Right atrium auricular region (tissue), 2 donors: ENCODE measurements at places on chromosomes 7 and 10.

GRCh38 chr10:105644091-105644490, 1003.0 kb downstream of the SORCS3 start:
- no peak overlapping the region for H3K4me3 ChIP-seq
- no peaks in the 10 kb centered on the region for H3K36me3 ChIP-seq
- no peak for DNase-seq
- no peak overlapping the region for H3K27ac ChIP-seq
- H3K27me3 ChIP-seq = no peaks in the 10 kb centered on the region

GRCh38 chr10:73995035-73995358, 2.9 kb upstream of the VCL start:
- DNase-seq = no peak
- H3K4me3 ChIP-seq = no peak overlapping the region
- no peak overlapping the region for H3K27ac ChIP-seq

- DNase-seq = no peak
- H3K4me3 ChIP-seq = no peak overlapping the region
- H3K36me3 ChIP-seq = no peaks in the 10 kb centered on the region
- no peak overlapping the region for H3K27ac ChIP-seq
- H3K4me1 ChIP-seq = no peaks in the 10 kb centered on the region
Observed at GRCh38 chr7:86929293-86930109, 130.0 kb downstream of the ELAPOR2 start.

GRCh38 chr7:89796481-89796880, 357.8 kb upstream of the STEAP1 start:
- no peaks in the 10 kb centered on the region for H3K27me3 ChIP-seq
- H3K4me3 ChIP-seq = no peak overlapping the region
- H3K36me3 ChIP-seq = no peaks in the 10 kb centered on the region
- H3K27ac ChIP-seq = no peak overlapping the region

DNA sequence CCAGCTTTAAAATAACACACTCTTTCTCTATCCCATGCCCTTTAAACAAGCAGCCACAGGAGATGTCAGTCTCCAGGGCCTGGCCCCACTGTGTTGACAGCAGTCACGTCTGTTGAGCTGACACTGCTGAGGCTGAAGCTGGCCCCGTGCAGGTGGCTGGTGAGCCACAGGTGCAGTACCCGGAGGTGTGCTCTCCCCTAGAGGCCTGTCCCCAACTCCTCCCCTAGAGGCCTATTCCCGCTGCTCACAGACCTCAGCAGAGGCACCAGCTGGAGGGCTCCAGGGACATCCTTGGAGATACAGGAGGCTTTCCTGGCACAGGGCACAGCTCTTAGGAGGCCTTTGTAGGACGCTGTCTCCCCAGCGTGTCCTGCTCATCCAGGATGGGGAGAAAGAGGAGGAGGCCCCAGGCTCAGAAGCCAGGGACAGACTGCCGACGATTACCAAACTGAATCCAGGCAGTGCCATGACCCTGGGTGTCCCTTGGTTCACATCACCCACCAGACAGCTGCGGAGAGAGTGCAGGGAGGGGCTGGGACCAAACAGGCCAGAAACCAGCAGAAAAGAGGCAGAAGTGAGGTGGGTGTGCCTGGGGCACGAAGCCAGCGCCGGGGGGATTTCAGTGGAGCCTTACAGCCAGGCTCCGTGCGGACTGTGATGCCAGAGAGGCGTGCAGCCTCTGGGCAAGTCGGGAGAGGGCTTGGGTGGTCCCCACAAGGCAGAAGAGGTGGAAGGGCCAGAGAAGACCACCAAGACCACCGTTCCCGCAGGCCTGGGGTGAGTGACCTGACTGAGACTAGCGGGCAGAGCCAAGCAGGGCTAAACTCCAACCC, 18.5 kb upstream of the TTYH3 start:
- no peaks in the 10 kb centered on the region for H3K27me3 ChIP-seq
- H3K4me1 ChIP-seq = no peaks in the 10 kb centered on the region
- DNase-seq = no peak
- H3K4me3 ChIP-seq = no peak overlapping the region
- H3K27ac ChIP-seq = peak overlapping the region; percentile 87

DNA sequence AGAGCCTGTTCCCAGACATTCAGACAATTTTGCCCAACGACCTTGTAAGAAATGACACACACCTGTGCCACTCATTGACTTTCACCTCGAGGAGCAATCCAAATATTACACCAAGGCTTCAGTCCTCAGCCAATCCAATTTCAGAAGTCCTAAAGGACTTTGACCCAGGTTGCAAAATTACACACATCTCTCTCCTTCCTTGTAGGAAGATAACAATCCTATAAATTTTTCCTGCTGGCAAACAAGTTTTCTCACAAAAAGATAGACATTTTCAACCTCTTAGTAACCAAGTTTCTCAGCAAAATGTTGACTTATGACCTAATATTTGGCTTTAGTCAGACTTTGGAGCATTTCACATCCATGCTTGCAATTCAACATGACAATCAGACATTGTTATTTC, 745.0 kb downstream of the GRID1 start:
- no peak overlapping the region for H3K27ac ChIP-seq
- no peaks in the 10 kb centered on the region for H3K27me3 ChIP-seq
- no peaks in the 10 kb centered on the region for H3K4me1 ChIP-seq
- no peak for DNase-seq

GRCh38 chr10:44955413-44956070, 4.1 kb upstream of the RASSF4 start:
- H3K27ac ChIP-seq = peak overlapping the region; percentile 96
- DNase-seq = peak; percentile 78
- no peaks in the 10 kb centered on the region for H3K27me3 ChIP-seq
- no peak overlapping the region for H3K4me3 ChIP-seq
- H3K36me3 ChIP-seq = no peaks in the 10 kb centered on the region
- peaks cover 61% of the 10 kb centered on the region for H3K4me1 ChIP-seq

GRCh38 chr10:62015994-62016393, 114.5 kb downstream of the ARID5B start:
- DNase-seq = no peak
- H3K27me3 ChIP-seq = no peaks in the 10 kb centered on the region
- H3K27ac ChIP-seq = no peak overlapping the region

DNA sequence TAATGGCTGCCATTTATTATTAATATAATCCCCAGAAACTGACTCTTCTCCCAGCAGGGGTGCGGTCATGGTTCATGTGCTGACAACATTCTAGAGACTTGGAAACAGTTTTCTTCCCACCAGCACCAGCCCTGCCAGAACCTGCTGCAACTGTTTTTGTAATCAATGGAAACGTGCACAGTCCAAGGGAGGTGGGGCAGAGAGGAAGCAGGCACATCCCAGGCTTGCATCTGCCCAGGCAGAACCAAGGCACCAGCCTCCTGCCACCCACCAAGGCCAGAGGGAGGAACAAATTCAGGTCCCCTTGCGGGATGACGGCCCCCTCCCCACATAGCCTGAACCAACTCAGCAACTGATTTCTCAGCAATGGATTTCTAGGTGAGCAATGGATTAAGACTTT, 119.0 kb downstream of the OAT start:
- H3K27ac ChIP-seq = no peak overlapping the region
- no peak for DNase-seq
- no peaks in the 10 kb centered on the region for H3K4me1 ChIP-seq
- H3K4me3 ChIP-seq = no peak overlapping the region
- H3K36me3 ChIP-seq = no peaks in the 10 kb centered on the region

GRCh38 chr7:93036807-93037206, 81.0 kb downstream of the SAMD9 start:
- no peaks in the 10 kb centered on the region for H3K4me1 ChIP-seq
- H3K27ac ChIP-seq = no peak overlapping the region
- H3K4me3 ChIP-seq = no peak overlapping the region

DNA sequence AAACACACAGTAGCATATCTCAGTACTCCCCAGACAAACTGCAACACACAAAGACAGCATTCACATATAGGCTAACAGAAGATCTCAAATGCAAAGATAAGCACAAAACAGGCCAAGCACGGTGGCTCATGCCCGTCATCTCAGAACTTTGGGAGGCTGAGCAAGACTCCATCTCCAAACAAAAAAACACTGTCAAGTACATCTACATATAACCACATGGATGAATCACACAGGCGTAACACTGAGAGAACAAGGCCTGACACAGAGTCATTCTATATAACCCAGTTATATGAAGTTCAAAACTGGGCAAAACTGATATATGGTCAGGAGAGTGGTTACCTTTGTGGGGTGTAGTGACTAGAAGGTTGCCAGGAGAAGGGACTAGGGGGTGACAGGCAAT, 506.4 kb downstream of the KCNMA1 start:
- DNase-seq = no peak
- H3K36me3 ChIP-seq = no peaks in the 10 kb centered on the region
- no peak overlapping the region for H3K4me3 ChIP-seq
- no peaks in the 10 kb centered on the region for H3K4me1 ChIP-seq
- H3K27ac ChIP-seq = no peak overlapping the region

DNA sequence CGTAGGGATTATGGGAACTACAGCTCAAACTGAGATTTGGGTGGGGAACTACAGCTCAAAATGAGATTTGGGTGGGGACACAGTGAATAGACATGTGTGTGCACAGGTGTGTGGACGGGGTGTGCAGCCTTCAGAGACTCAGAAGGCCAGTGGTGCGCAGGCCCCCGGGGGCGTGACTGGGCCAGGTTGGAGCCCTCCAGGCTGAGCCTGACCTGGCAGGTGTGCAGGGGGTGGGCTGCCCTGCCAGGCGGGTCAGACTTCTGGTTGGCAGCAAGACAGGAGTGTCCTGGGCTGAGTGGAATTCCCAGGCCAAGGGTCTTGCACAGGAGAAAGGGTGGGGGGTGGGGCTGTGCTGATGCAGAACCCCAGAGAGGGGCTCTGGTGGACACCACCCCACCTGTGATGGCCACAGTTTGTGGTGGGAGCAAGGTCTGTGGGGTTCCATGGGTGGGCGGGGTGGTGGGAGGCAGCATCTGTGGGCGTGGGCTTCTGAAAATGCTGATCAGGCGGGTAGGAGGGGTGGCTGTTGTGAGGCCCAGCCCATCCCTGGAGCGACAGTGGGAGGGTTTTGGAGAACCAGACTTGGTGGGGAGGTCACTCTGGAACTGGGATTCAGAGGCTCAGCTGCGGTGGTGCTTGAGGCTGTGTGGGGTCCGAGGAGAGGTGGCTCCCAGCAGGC, 29.3 kb upstream of the PSMG3 start:
- no peaks in the 10 kb centered on the region for H3K27me3 ChIP-seq
- H3K27ac ChIP-seq = no peak overlapping the region
- no peak overlapping the region for H3K4me3 ChIP-seq
- no peak for DNase-seq
- H3K4me1 ChIP-seq = no peaks in the 10 kb centered on the region

- H3K4me3 ChIP-seq = no peak overlapping the region
- H3K36me3 ChIP-seq = no peaks in the 10 kb centered on the region
Observed at GRCh38 chr7:2612445-2613097, 19.2 kb upstream of the TTYH3 start.

DNA sequence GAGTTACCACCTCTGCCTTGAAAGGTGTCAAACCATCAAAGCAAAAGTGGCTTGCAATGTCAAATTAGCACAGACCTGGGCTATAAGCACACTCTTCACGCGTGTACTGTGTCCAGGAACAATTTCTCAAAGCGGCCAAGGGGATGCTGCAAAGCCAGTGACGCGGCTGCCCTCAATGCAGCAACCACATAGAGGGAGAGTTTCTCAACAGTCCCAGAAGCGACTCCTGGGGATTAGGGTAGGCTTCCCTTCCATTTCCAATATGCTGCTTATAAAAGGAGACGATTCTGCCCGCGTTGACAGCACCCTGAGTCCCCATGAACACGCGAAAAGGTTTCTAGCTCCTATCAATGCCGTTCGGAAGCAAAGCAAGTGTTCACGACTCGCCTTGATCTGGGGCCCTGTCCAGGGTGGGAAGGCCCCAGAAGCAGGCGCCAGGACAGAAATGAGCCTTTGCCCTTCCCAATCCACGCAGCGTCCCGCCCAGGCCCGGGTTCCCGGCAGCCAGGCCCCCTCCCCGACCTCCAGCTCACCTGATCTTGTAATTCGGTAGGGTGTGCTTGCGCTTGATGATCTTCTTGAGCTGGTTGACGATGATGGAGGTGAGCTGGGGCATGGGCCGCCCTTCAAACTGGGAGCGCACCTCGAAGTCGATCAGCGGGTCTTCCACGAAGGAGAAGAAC, 1.3 kb downstream of the PDZD8 start:
- H3K36me3 ChIP-seq = no peaks in the 10 kb centered on the region
- peak; percentile 82 for DNase-seq
- no peaks in the 10 kb centered on the region for H3K4me1 ChIP-seq
- H3K27me3 ChIP-seq = no peaks in the 10 kb centered on the region

- DNase-seq = no peak
- no peaks in the 10 kb centered on the region for H3K36me3 ChIP-seq
- H3K4me1 ChIP-seq = peaks cover 39% of the 10 kb centered on the region
- H3K4me3 ChIP-seq = peak overlapping the region; percentile 92
- no peaks in the 10 kb centered on the region for H3K27me3 ChIP-seq
Observed at GRCh38 chr10:12350925-12351324, 1.6 kb downstream of the CAMK1D start.

GRCh38 chr7:149783386-149784250, 10.2 kb upstream of the ZNF467 start:
- no peak for DNase-seq
- no peaks in the 10 kb centered on the region for H3K36me3 ChIP-seq
- H3K27ac ChIP-seq = no peak overlapping the region
- H3K27me3 ChIP-seq = no peaks in the 10 kb centered on the region
- H3K4me1 ChIP-seq = peaks cover 10% of the 10 kb centered on the region

- DNase-seq = peak; percentile 75
- no peak overlapping the region for H3K4me3 ChIP-seq
- H3K36me3 ChIP-seq = no peaks in the 10 kb centered on the region
- no peaks in the 10 kb centered on the region for H3K27me3 ChIP-seq
- peaks cover 12% of the 10 kb centered on the region for H3K4me1 ChIP-seq
Observed at GRCh38 chr7:28922624-28923331, 35.4 kb downstream of the TRIL start.

DNA sequence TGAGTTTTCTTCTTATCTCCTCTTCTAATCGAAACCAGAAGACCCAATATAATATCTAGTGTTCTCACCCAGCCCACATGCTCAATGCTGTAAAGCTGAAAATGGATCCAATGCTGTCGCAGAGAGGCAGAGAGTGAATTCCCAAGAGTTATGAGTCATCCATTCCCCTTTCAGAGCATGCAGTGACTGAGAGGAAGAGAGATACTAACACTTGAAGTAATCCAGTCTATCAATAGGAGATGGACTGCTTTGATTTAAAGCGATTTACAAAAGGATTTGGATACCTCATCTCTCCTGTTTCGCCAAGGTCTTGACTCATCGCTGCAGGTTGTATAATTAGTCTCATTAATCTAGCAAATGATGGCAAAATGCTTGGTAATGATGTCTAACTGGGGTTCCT, 41.5 kb upstream of the PRKCQ start:
- no peak overlapping the region for H3K4me3 ChIP-seq
- H3K27me3 ChIP-seq = no peaks in the 10 kb centered on the region
- no peaks in the 10 kb centered on the region for H3K36me3 ChIP-seq
- H3K4me1 ChIP-seq = no peaks in the 10 kb centered on the region
- DNase-seq = no peak

GRCh38 chr10:24791084-24791726, 67.5 kb upstream of the ARHGAP21 start:
- no peaks in the 10 kb centered on the region for H3K27me3 ChIP-seq
- H3K27ac ChIP-seq = no peak overlapping the region
- no peaks in the 10 kb centered on the region for H3K4me1 ChIP-seq
- no peaks in the 10 kb centered on the region for H3K36me3 ChIP-seq
- DNase-seq = no peak

GRCh38 chr7:27901028-27901760, 161.2 kb downstream of the TAX1BP1 start:
- no peak overlapping the region for H3K27ac ChIP-seq
- H3K36me3 ChIP-seq = no peaks in the 10 kb centered on the region
- H3K4me1 ChIP-seq = no peaks in the 10 kb centered on the region
- DNase-seq = no peak
- no peak overlapping the region for H3K4me3 ChIP-seq
- no peaks in the 10 kb centered on the region for H3K27me3 ChIP-seq
